ENCODE measurements at places on chromosomes 1 and 21.

DNA sequence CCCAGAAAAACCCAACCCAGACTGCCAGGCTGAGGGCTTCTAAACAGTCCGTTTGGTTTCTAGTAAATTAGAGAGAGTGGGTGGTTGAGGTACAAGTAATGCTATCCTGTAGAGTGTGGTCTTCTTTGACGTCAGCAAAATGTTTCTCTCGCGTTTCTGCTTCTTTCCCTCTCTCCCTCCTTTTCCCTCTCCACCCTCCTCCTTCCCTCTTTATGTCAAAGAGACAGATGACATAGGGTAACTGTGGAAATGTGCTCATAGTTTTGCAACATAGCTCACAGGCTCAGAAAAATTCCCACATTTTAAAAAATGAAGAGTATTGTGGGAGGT lies 158.3 kb downstream of the TOMM20 start:
- no peak for DNase-seq

DNA sequence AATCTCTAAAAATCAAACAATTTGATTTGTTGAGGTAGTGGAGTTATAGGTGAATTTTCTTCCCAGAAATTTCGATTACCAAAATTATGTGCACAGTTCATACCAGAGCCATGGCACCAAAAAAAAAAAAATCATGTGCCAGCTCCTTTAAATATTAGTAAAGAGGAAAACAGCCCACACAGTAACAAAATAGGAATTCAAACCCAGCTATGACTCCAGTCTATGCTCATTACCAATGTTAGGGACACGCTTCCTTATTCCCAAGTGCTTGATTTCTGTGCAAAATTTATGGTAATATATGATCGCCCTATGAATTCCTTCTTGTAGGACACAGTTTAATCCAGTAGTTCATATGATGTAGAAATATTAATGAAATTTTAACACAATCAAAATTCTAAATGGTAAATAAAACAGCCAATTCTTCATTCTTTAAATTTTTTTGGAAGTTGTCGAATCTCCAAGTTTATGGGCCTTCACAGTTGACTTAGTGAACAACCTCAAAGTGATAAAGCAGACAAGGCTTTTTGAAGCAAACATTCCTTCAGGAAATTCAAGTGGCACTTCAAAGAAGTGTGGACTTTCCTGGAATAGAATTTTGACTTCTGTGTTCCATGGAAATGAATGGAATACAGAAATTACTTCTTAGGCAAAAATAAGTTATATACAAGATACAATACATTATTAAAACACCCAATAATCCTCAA lies 1.9 kb downstream of the TOR1AIP2 start:
- no peak for DNase-seq

DNA sequence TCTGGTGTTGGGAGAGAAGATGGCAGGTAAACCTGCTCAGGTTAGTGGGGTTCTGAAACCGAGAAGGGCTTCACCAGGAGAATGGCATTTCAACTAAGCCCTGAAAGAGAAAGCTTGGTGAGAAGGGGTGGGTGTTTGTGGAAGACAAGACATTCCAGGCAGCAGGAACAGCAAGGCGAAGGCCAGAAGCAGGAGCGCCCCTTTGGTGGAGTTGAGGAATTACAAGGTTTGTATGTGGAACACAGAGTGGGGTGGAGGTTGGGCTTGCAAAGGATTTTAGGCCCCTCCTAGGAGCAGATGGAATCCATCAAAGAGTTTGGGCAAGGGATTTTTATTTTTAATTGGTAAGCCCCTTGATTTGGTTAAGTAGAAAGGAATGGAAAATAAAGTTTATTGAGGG lies 24.8 kb upstream of the ELOA start:
- peak; percentile 56 for DNase-seq

DNA sequence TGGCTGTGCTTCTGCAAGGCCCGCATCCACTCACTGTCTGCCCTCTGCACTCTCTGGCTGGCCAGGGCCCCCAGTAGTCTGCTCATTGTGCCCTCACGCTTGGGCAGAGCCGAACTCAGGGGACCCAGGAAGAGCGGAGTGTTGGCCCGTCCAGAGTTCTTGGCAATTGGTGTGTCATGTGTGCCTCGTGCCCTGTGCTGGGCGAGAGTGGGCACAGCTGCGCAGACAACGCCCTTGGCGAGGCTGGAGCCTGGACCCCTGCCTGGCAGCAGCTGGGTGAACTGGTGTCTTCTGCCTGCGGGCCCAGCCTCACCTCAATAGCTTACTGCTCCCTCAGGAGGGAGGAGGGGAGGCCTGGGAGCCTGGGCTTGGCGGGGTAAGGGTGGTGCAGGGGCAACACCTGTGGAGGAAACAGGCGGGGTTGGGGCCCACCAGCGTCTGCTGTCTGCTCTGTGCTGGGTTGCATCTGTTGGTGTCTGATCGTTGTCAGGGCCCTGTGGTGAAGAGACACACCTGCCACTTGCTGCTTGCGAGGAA lies 2.1 kb downstream of the GUK1 start:
- DNase-seq: no peak

- DNase-seq: no peak
These were observed 13.2 kb upstream of the SDHB start for GRCh38 chr1:17067069-17067426.

GRCh38 chr1:207849016-207849415 lies 61.9 kb downstream of the CD34 start:
- no peak for DNase-seq

DNA sequence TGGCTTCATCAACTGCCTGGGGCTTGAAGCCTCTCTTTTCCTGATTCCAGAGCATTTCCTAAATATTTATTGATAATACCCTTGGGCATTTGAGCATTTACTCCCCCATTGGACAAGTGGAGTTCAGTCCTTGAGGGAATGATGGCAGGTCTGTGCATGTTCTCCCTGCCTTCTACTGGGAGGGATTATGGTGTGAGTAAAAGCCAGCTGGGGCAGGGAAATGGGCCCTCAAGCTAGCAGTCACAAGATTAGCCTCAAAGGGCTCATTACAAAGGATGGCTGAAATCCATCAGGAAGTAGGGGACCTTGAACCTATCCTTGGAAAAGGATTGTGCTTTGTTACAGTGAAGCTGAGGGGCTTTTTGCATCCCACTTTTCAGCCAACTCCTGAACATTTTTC lies 24.2 kb upstream of the OSBPL9 start:
- no peak for DNase-seq

GRCh38 chr1:41847733-41848132 lies 71.0 kb downstream of the HIVEP3 start:
- DNase-seq: no peak

GRCh38 chr1:206447422-206447765 lies 22.9 kb upstream of the IKBKE start:
- no peak for DNase-seq

GRCh38 chr1:216186141-216186540 lies 237.1 kb downstream of the USH2A start:
- DNase-seq: peak; percentile 15

- DNase-seq: no peak
These were observed 9.1 kb downstream of the LAMC1 start for GRCh38 chr1:183032122-183032921.

GRCh38 chr21:46121286-46122221 lies 23.6 kb downstream of the COL6A2 start:
- peak; percentile 1 for DNase-seq

- DNase-seq: no peak
These were observed 32.8 kb upstream of the RNF11 start for GRCh38 chr1:51203121-51203873.

GRCh38 chr1:99270646-99271045 lies 6.4 kb downstream of the PLPPR4 start:
- DNase-seq: no peak

DNA sequence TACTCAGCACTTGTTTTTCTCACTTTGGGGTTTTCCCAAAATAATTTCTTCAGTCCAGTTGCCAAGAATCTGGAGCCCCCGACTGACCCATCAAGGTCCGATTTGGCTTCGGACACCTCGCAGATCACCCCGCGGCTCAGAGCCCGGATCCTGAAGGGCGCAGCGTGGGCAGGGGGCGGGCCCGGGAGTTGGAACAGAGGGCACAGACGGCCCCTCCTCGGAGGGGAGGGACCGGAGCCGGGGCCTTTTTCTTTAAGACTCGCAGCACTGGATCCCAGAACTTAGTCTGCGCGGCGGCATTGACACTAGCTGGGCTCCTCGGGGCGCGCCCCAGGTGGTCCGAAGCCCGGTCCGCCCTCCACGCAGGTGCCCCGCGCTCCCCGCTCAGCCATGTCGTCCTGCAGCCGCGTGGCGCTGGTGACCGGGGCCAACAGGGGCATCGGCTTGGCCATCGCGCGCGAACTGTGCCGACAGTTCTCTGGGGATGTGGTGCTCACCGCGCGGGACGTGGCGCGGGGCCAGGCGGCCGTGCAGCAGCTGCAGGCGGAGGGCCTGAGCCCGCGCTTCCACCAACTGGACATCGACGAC lies at the start of gene CBR3:
Gene CBR3 (plus strand): TSS at position 277 of the 588 bp plus-strand sequence. CDS start 114 bp downstream, at position 391.
- DNase-seq: peak; percentile 40

DNA sequence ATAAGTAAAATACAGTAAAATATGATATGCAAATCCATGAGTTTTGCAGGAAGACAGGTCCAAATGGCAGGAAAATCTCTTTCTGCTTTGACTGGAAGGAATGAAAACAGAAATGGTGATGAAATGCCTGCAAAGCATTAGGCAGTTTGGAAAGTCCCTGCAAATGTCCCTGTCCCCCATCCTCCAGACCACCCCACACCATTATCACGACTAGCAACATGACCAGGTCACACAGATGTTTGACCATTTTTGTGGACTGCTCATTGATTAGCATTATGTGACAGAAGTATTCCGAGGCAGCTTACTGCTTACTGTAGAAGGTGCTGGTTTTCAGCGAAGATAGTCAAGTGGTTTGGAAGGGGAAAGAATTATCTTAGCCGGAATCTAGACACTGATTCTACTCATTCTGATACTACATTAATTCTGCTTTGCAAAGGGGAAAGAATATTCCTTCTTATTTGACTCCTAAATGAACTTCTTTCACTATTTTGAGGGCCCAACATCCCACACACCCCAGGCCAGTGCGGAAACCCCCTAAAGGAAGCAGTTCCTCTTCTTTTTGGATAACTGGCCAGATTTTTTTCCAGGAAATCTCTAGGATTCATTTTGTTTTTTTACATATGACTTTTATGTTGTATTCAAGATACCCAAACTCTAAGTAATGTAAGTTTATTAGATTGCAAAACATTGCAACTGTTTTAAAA lies 9.5 kb upstream of the CR2 start:
- no peak for DNase-seq

DNA sequence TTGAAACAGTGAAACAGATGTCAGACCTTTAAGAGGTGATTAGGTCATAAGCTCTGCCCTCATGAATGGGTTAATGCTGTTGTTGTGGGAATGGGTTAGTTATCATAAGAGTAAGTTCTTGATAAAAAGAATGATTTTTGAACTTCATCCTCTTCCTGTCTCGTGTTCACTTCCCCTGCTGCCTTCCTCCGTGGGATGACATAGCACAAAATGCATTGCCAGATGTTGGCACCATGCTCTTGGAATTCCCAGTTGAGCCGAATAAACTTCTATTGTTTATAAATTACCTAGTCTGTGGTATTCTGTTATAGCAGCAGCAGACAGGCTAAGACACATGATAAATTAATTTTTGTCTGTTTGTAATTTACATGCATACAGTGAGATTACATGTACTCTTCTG lies 112.0 kb upstream of the LRRC7 start:
- no peak for DNase-seq

DNA sequence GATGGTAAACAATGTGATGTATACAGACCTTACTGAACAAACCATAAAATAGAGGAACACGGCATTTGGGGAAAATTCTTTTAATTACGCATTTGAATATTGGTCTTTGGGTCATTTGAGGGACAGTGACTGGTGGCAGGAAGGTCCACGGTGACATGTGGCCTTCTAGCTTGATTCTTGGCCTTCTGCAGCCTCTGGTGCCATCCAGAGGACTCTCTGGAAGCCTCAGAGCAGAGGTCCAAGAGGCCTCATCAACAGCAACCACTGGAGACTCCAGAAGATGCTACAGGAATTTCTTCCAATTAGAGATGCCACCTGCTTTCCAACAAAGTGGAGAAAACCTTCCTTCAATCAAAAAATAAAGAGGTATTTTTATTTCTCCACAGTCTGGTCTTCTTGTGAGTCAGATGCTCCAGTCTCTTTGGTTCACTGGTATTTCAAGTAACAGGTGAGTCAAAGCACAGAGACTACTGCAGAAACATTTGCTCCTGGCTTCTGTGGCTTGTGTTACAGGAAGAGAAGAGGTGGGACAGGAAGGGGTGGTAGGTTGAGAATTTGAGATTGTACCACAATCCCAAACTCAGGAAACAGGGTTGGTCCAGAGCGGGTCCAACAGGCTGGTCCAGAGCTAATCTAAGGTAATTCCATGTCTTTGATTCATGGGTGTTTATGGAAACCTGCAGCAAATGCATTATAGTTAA lies 2.7 kb upstream of the F5 start:
- no peak for DNase-seq

DNA sequence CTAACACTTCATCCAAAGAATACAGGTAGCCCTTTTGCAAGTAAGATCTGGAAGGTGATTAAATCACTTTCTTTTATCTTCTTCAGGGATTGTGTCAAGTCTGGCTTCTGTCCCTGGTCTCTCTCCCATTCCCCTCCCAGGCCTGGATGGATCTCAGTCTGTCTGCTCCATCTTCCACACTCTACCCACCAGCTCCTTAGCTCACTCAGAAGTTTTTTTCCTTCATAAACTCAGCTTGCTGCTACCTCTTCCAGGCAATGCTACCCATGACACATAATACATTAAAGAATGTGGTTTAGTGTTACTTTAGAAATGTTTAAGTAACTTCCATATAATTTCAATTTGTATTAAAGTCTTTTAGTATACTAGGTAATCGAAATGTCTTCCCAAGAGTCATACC lies 133.1 kb downstream of the AKT3 start:
- no peak for DNase-seq

DNA sequence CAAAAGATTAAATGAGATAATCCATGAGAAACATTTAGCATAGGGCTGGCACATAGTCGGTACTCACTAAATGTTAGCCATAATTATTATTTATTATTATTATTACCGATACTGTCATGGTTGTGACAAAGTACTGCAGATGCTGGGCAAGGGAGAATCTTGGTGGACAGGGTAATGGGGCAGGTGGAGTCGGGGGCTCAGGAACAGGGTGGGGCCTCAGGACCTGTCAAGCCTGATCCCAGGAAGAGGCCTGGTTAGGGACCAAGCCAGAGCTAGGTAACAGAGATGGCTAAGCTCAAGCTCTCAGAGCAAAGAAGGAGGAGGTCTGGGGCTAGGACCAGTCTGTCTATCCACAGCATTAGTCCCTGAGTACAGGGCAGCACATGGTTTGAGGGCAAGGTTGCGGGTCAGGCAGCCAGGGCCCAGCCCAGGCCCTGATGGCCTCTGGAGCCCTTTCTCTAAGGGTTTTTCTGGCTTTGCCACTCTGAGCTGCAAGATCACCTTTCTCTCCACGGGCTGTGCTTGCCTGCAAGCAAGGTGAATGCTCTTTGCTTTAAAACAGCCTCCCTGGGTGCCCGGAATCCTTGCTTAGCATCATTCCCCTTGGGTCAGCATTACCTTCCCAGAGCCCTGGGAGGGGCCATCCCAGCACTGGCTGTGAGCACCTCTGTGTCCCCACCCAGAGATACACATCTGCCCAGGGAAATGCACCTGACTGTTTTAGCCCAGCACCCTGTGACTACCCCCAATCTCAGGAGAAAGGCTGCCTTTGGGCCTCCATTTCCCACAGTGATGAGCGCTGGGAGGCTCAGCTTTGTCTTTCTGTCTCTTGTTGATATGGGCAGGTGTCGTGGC lies 572.0 kb downstream of the PTPRU start:
- DNase-seq: no peak

- DNase-seq: no peak
These were observed 361.4 kb downstream of the HLX start for GRCh38 chr1:221240690-221241089.

- no peak for DNase-seq
These were observed 5.1 kb upstream of the SPATC1L start for GRCh38 chr21:46189213-46189958.

- no peak for DNase-seq
These were observed 116.3 kb upstream of the HNRNPU start for GRCh38 chr1:244980605-244981004.

All from nephron progenitor cell (in vitro differentiated cells).